ENCODE measurements at places on chromosomes 11 and 22.
A peak's percentile ranks its signal among the peaks of the same experiment; 100 is the strongest.

DNA sequence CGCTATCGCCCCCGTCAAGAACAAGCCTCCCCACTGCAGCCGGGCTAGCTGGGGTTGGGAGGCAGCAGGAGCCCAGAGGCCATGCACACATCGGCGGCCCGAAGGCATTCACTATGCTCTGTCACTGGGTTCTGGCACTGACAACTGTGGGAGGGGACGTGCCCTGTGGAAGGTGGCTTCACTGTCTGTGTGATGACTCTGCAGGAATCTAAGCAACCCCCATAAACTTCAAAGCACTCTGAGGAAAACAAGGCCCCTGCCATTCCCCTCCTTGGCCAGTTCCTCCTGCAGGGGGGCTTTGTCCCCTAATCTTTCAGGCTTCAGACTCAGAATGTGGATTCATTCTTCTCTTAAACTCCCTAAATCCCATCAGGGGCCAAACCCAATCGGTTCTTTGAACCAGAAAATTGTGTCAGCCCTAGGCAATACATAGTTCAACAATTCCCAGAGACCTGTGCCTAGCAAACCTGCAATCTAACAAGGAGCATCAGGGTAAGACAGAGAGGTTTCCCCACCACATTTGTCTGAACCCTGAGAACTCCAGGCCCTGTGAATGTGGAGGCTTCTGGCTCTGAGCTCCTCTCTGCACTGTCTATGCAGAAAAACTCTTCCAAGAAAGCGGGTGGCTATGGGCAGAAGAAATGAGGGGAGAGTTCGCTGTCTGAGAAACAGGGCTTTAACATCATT, 1477.2 kb downstream of the TBC1D22A start:
- no peak for DNase-seq

GRCh38 chr11:101348786-101349185, 219.2 kb upstream of the PGR start:
- no peak for DNase-seq

GRCh38 chr22:20625270-20625669, 117.9 kb downstream of the MED15 start:
- no peak for DNase-seq

DNA sequence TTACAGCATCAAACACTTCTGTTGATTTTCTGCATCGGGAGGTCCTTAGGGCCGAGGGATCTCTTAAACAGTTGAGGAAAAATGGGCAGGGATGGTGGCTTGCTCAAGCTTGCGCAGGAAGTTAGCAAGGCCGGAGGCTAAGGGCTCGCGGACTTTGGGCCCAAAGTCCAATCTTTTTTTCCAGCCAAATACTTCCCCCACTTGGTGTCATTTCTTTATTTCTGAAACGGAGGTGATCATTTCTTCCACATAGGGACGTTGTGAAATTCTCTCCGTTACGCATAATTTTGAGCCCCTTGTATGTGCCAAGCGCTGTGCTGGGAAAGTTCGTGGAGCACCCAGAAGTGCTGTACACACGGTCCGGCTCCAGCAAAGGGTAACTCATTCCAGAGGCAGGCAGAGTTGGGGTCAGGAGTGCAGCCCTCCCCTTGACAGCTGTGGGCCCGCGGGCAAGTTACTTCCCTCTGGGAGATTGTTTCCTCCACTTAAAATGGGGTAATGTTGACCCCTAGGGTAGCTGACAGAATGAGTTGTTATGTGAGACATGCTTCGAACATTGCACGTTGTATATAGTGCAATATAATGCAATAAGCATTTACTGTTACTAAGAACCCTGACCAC, 809 bp downstream of the MIEF1 start:
- DNase-seq, result no peak

- DNase-seq, result no peak
Measured at GRCh38 chr11:59144096-59144495, 1.4 kb downstream of the FAM111A start.

DNA sequence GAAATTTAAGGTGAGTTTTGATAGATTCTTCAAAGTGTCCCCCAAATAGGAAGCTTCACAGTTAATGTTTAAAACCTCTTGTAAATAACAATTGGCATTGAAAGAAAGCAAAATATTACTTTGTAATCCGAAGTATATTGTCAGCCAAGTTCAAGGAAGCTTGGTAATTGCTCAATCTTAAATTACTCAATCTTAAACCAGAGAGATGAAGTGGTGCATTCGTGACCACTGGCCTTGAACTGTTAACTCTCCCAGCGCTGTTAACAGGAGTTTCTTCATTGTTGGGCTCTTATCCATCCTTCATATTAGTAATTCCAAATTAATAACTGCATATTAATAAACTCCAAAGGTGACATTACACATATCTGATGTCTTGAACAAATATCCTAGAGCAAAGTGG, 20.6 kb upstream of the FDX1 start:
- no peak for DNase-seq

DNA sequence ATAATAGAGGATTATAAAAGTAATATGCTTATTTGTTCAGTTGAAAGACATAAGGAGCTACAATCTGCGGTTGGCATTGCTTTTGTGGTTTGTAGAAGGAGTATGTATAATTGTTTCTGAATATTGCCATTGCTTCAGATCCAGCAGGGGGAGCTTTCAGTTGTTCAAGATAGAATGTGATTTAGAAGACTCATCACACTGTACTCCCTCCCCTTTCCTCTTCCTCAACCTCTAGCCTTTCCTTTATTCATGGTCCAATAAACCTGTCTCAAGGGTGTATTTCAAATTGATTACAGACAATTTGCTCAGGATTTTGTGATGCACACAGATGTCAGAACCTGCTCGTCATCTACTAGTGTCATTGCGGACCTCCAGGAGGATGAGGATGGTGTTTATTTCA, 9.8 kb downstream of the PRMT3 start:
- DNase-seq, result no peak

DNA sequence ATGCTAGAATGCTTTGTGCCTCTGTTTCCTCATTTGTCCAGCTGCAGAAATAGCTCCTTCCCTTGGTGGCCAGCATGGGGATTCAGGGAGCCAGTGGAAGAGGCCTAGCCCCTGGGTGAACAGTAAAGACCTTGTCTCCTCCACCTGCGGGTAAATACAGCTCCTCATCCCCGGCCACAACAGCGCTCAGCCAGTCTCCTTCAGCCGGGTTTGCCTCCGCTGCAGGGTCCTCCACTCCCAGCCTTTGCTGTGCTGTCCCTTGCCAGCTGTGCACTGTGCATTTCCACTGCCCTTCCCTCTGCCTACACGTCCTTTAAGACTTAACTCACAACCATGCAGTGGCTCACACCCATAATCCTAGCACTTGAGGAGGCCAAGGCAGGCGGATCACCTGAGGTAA, 1.5 kb upstream of the CDC42EP1 start:
- DNase-seq, result no peak

DNA sequence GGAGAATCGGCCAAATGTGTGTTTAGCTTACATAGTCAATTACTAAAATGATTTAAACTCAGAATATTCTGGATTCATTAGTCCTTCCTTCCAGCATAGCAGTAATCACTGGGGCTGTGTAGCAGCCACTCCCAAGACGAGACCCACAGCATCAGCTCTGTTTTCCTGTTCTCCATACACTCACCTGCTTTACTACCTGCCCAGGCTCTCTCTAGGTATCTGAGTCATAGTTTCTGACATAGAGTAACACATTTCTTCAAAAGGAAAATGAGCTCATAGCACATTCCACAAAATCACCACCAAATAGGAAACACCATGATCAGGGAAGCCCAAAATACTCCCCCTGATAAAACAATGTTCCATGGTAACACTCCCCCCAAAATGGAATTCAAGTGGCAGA, 22.9 kb downstream of the MORC2 start:
- DNase-seq, result no peak

GRCh38 chr22:35892192-35892591, 136.4 kb downstream of the RBFOX2 start:
- DNase-seq, result no peak

- peak; percentile 54 for DNase-seq
Measured at GRCh38 chr22:31490496-31490925, 869 bp upstream of the EIF4ENIF1 start.

DNA sequence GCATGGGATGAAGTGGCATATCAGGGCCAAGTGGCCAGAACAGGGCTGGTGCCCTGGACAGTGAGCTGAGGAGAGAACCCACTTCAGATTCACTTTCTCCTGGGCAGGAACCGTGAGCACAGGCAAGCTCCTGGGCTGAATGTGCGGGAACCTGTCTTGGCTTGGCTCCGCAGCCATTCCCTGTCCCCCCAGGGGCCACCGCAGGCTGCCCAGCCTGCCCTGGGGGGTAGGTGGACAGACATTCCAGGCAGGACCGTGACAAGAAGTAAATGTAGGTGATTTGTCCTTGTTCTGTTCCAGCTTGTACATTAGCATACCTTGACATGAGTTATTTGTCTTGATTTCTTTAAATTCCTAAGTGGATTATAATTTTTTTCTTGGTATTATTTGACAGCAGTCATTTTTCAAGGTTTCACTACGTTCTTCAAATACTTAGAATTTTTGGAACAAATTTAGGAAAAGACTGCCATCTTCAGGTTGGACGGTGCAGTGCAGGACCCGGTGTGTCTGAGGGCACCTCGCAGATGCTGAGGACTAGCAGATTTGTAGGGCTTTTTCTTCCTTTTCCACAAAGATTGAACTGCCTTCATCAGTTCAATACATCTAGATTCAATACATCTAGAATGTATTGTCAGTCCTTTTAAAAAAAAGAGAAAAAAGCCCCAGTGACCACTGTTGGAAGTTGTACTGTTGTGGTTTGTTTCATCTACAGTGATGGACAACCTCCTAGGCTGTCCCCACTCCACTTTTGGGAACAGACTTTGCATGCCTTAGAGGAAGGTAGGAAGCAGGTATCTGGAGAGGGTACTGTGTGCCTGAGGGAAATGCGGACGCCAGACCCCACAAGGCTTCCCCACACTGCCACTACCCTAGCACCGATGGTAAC, 115.1 kb upstream of the RASSF10 start:
- peak; percentile 52 for DNase-seq

DNA sequence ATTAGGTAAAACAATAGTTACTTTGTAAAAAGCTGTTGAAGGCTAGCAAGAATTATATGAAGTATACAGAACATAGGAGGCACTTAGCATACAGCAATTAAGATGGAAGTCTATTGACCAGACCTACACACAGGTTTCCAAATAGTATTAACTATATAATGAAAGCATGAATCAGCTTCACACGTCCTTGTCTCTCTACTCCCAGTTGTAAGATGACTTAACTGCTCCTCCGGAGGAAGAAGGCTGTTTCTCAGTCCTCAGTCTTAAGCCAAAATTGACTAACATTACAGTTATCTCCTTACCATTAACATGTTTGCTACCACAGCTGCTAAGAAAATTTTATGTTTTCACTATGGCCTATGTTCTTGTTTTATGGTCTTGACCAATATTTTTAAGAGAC, 24.7 kb downstream of the SIK3 start:
- no peak for DNase-seq

DNA sequence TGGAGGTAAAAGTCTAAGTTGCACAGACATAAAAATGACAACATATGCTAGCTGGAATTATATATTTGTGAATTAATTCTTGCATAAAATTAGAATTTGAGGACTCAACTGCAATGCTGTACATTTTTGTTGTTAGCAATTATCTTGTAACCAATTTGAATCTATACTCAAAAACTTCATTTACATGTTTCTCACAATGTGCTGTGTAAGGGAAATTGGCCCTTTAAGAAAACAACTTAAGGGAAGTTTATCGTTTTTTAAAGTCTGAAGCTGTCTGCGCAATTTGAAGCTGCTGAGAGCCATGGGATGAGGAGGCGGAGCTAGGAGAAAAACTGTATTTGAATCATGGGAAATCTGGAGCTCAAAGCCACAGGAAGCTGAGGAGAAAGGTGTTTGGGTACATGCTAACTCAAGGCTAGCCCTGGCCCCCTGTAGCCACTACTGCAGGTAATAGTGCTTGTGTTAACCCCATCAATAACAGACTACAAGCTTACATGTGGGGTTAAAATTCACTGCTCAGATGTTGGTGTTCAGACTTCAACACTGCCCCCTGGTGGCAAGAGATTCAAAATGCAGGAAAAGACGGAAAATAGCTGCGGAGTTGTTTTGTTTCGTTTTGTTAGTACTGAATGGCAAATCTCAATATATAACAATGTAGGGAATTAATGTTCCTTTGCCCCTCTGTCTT, 126.1 kb downstream of the BRD1 start:
- no peak for DNase-seq

All from mucosa of gallbladder (tissue), 1 donor.